ENCODE measurements at places on chromosomes 6 and 20. TPM values are rescaled to one million over a fixed set of nuclear protein-coding genes. Genes with fewer than 3 reads are reported as not detected.

- no peak for DNase-seq
These were observed 39.6 kb upstream of the OGFRL1 start for GRCh38 chr6:71248878-71249544.

DNA sequence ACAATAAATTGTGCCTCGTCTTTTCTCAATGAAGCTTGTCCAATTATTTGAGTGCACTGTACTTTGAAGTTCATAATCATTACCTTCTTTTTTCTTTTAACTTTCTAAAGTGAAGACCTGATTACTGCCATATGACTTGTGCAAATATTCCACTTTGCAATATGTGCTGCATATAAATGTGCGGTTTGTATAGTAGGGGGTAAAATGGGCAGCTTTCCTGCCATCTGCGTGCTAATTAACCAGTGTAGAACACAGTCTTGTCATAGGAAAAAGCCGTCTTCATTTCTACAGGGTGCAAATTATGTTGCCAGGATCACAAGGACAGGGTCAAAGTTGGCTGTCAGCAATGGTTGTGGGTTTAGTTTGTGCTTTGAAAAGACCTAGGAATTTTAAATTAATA, 397.0 kb downstream of the NKAIN2 start:
- no peak for DNase-seq

- no peak for DNase-seq
These were observed 558.7 kb downstream of the LMBRD1 start for GRCh38 chr6:69238067-69238466.

The DNPH1 gene
- total RNA-seq: 20.9 TPM

The TNNC2 gene
- total RNA-seq: not detected
